Gastrocnemius medialis (tissue), 4 donors: ENCODE measurements at places on chromosomes 6 and 20.

- DNase-seq: no peak
Measured at GRCh38 chr6:144053601-144054000, 41.8 kb downstream of the SF3B5 start.

- DNase-seq: no peak
Measured at GRCh38 chr20:23101696-23102406, 15.7 kb upstream of the CD93 start.

DNA sequence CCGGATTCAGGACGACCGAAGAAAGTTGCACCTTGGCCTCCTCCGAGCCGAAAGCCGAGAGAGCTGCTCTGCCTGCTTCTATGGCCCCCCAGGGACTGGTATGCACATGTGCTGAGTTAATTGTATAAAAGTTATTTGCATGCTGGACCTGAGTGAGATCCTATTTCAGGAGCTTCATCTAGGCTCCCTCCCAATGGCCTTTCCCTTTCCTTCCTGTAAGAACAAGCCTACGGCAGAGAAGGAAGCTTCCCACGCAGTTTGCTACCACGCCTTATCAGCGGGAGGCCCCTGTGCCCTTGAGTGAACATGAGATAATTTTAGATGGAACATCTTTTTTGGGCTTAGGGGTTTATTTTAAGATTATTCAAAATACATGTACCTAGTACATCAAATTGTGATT, 65.9 kb downstream of the RIN2 start:
- no peak for DNase-seq

- peak; percentile 87 for DNase-seq
Measured at GRCh38 chr20:51595058-51595532, 52.6 kb upstream of the NFATC2 start.

DNA sequence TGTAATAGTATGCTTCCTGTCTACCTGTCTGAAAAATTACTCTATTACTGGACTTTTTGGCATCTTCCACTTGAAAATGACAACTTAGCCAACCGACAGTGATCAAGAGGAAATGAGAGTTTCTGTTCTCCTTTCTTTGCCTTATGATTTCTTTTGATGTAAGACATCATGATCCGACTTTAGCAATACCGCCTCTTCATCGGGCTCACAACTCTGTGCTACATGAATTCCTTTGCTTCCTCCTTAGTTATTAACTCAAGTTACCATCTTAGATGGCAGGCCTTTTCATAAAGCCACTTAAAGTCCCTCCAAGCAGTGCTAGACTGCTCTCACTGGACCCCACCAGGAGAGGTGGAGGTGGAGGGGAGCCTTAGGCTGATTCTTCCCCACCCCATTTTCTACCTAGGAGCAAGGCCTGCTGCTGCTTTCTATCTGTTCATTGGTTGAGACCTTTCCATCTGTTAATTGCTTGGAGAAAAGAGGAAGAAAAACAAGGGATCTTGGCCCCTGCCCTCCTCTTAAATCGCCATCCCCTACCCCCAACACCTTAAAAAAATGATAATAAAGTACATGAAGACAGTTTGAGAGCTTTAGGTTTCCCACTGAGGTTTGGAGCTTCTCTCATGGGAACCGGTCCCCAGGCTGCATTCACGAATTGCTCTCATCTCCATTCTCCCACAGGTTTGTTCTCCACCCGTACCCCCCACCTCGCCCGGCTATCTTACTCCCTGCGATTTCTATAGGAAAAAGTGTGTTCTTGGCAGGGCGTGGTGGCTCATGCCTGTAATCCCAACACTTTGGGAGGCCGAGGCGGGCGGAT, 21.6 kb upstream of the MCM3 start:
- DNase-seq: no peak

- DNase-seq: no peak
Measured at GRCh38 chr6:341914-342831, 49.4 kb upstream of the IRF4 start.

DNA sequence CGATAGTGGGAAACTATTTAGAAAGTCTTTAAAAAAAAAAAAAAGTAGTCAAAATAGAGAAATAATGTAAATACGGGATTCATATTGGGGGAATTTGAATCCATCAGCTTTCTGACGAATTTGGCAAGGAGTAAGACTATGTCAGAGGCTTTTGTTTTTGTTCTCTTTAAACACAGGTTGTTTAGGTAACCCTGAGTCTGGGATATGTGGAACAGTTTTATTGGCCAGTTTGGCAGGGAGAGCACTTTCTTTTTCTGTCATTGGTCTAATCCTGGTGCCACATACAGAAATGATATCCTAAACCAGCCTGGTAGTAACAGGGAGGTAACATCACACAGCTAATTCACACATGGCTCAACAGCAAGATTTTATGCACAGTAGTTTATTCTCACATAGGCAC, 27.7 kb downstream of the HAO1 start:
- DNase-seq: no peak

- no peak for DNase-seq
Measured at GRCh38 chr6:147035886-147036285, 168.3 kb upstream of the STXBP5 start.

DNA sequence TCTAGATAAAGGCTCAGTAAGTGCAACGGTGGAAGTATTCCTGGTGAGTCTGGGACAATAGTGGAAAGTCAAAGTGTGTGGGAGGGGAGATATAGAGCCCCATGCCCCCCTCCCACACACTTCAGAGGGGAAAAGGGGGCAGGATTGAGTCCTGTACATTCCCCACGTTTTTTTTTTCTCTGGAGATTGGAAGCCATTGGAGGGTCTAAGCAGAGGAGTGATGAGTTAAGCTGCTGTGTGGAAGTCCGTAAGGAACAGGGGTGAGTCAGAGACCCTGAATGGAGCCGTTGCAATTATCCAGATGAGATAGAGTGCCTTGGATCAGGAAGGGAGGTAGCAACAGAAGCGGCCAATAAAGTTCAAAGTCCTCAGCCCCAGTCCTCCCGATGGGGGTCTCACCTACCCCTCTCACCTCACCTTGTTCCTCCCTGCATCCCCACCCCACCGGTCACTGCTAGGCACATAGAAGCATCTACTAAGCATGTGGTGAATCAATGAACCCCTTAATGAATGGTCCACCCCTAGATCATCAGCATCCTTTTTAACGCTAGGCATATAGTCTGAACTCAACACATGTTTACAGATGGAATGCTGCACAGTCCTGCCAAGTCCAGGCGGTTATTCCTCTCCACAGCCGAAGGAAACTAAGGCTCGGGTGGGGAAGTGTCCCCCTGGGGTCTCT, 662 bp upstream of the SLC9A8 start:
- no peak for DNase-seq

GRCh38 chr20:1242099-1242498, 16.3 kb downstream of the RAD21L1 start:
- DNase-seq: no peak
